ENCODE measurements at places on chromosomes 7 and 10.

DNA sequence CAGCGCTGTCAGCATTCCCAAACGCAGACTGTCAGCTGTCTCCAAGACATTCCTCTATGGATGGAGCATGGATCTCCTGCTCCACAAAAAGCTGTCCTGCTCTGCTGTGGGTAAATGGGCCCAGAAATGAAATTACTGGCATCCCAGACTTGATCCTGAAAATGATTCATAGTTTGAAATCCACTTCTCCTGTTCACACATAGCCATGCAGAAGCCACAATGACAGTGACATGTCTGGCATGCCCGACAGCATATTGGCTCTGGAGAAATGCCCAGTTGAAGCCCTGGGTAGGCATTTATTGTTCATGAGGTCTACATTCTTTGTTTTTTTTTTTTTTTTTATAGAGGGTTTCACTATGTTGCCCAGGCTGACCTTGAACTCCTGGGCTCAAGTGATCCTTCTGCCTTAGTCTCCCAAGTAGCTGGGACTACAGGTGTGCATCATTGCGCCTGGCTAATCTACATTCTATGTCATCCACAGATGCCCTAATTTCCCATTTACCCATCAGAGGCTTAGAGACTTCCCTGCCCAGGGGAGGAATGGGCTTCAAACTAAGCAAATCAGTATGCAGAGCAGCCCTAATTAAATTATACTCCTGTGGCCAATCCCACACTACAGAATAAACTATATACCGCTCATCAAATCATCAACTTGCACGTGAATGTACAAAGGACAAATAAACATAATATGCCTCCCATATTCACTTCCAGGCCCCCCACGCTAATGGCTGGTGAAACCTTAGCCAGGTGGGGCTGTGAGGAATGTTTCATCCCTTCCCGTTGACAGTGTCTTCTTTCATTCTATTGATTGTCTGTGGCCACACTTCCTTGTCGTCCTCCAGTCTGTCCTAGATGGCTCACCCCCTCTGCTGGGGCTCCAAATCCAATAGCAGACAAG is 61.8 kb upstream of the EEPD1 start:
- DNase-seq, result no peak

GRCh38 chr10:80271416-80271815 is 18.0 kb downstream of the MAT1A start:
- no peak for DNase-seq

DNA sequence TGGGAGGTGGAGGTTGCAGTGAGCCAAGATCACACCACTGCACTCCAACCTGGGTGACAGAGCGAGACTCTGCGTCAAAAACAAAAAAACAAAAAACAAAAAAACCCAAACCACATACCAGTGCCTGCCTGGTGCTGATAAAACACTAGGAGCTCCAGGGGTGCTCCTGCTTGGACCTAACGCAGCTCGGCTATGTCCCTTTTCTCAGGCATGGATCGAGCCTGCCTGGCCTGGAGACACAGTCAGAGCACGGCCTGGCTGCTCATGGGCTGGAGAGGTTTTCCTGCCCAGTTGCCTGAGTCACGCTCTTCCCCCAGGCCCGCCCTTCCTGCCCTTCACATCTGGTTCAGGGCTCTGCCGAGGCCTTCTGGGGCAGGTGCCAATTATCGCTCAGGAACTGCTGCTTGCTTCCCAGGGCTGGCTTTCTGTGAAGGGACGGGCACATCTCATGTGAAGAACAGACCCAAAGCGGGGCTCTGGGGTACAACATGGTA is 12.6 kb upstream of the NPFFR1 start:
- DNase-seq, result peak; percentile 61

DNA sequence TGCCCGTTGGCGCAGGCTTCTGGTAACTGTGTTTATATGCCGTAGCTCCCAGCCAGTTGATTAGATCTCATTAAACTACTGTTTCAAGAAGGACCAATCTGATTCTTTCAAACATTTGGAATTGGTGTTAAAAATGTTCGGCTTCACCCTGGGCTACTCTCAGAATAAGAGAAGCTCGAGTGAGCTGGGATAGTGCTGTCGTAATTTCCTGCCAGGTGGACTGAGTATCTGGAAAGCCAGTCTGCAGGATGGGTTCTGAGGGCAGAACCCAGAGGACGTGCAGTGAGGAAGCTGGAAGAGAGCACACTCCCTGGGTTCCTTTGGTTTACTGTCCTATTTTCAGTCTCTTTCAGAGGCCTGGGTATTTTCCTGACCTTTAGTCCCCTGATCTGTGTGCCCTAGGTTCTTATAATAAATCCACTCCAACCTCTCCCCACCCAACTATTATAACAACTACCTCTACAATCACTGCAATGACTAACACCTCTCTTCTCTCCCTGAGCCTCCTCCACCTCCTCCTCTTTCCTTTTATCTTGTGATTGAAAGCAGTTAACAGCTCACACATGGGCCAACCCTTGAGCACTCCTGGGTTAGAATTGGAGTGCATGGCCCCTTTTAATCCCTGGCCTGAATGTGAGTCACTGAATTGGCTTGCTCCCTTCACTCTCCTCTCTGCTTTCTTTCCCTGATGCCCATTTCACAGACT is 63.0 kb downstream of the AOAH start:
- DNase-seq, result no peak

DNA sequence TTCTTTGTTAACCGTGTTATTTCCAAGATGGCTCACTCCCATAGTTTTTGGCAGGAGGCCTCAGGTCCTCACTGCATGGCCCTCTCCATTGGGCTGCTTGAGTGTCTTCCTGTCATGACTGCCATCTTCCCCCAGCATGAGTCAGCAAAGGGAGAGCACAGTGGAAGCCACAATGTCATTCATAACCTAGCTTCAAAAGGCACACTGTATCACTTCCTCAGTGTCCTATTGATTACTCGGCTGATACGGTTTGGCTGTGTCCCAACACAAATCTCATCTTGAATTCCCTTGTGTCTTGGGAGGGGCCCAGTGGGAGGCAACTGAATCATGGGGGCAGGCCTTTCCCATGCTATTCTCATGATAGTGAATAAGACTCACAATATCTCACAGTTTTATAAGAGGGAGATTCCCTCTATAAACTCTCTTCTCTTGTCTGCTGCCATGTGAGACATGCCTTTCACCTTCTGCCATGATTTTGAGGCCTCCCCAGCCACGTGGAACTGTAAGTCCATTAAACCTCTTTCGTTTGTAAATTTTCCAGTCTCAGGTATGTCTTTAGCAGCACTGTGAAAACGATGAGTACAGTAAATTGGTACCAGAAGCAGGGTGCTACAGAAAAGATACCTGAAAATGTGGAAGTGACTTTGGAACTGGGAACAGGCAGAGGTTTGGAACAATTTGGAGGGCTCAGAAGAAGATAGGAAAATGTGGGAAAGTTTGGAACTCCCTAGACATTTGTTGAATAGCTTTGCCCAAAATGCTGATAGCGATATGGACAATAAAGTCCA is 106.5 kb downstream of the PRLHR start:
- peak; percentile 8 for DNase-seq

DNA sequence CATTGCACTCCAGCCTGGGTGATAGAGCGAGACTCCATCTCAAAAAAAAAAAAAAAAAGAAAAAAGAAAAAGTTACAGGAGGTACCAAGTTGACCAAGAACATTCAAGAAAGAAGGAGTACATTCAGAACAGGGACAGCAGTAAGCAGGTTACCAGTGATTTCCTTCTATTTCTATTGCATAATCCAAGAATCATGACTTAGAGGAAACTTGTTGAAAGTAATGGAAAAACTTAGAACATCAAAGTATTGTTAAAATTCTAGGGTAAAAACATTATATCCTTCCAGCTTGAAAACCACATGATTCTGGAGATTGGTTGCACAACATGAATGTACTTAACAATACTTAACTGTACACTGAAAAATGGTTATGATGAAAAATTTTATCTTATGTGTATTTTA is 25.2 kb downstream of the RAPGEF5 start:
- no peak for DNase-seq

GRCh38 chr10:124535731-124536495 is 74.3 kb downstream of the LHPP start:
- DNase-seq, result peak; percentile 42

- no peak for DNase-seq
Measured at GRCh38 chr7:55517191-55517633, 55.1 kb downstream of the VOPP1 start.
